A549 treated with CORT108297 at 1 μM for 4 hours (cell line): ENCODE measurements at places on chromosomes 5 and 9. TPM values are rescaled to one million over a fixed set of nuclear protein-coding genes. Genes with fewer than 3 reads are reported as not detected.

Gene PLAC8L1
- total RNA-seq: 0.16 to 0.47 TPM (median 0.24 TPM) in 4 of 5 replicates, not detected in the other

Gene MED7
- 14.1 to 21.1 TPM (median 15.7 TPM) in 5 replicates for total RNA-seq

Gene ACER2
- 2.0 to 3.2 TPM (median 2.5 TPM) in 5 replicates for total RNA-seq

Gene OTP
- total RNA-seq: 0.03 to 0.09 TPM (median 0.06 TPM) in 5 replicates

Gene SLC4A9
- 0.05 TPM in 1 of 5 replicates, not detected in the others for total RNA-seq

Gene OGN
- not detected in 5 replicates for total RNA-seq

Gene PIP5KL1
- 1.4 to 2.4 TPM (median 2.3 TPM) in 5 replicates for total RNA-seq

Gene SH3GL2
- 0.03 to 0.20 TPM (median 0.09 TPM) in 5 replicates for total RNA-seq

Gene IL13
- total RNA-seq: 0.06 to 0.13 TPM in 2 of 5 replicates, not detected in the others

Gene HSPB3
- 0.10 to 0.15 TPM in 2 of 5 replicates, not detected in the others for total RNA-seq

Gene TSSK1B
- total RNA-seq: not detected in 5 replicates

Gene LMAN2
- total RNA-seq: 194 to 226 TPM (median 194 TPM) in 5 replicates

Gene ANP32B
- 285 to 346 TPM (median 297 TPM) in 5 replicates for total RNA-seq

Gene NEUROG1
- not detected in 5 replicates for total RNA-seq

Gene CATSPER3
- 0.23 to 0.48 TPM (median 0.41 TPM) in 5 replicates for total RNA-seq

Gene MEIKIN
- total RNA-seq: not detected in 5 replicates

Gene AK8
- total RNA-seq: 0.81 to 1.4 TPM (median 0.96 TPM) in 5 replicates

Gene EMB
- total RNA-seq: 4.6 to 6.5 TPM (median 5.7 TPM) in 5 replicates

Gene LRRC14B
- total RNA-seq: not detected in 5 replicates

Gene NDUFS6
- total RNA-seq: 107 to 136 TPM (median 117 TPM) in 5 replicates

Gene GDA
- 0.95 to 1.6 TPM (median 1.2 TPM) in 5 replicates for total RNA-seq

Gene FOXD4L6
- total RNA-seq: 0.06 TPM in 1 of 5 replicates, not detected in the others

Gene SOHLH1
- total RNA-seq: not detected in 5 replicates

Gene POU5F2
- 0.01 TPM in 1 of 5 replicates, not detected in the others for total RNA-seq

Gene KLF4
- total RNA-seq: 13.6 to 20.8 TPM (median 15.4 TPM) in 5 replicates

Gene GAS1
- 0.05 to 0.15 TPM (median 0.11 TPM) in 5 replicates for total RNA-seq

Gene SPARC
- total RNA-seq: 15.6 to 28.5 TPM (median 22.9 TPM) in 5 replicates

Gene SPINK7
- total RNA-seq: not detected in 5 replicates

Gene PHF24
- total RNA-seq: 0.03 to 0.18 TPM (median 0.10 TPM) in 5 replicates

Gene DMRT3
- not detected in 5 replicates for total RNA-seq

Gene ANKRD20A1
- 0.75 to 1.2 TPM (median 1.1 TPM) in 5 replicates for total RNA-seq

Gene PRRC1
- 41.9 to 52.4 TPM (median 49.5 TPM) in 5 replicates for total RNA-seq

Gene CARTPT
- not detected in 5 replicates for total RNA-seq

Gene LRRTM2
- total RNA-seq: not detected in 5 replicates

Gene TICAM2
- total RNA-seq: 0.75 to 1.4 TPM (median 1.2 TPM) in 5 replicates

Gene FGD3
- total RNA-seq: 0.16 to 0.29 TPM (median 0.26 TPM) in 5 replicates

Gene TMEM232
- 0.14 to 0.46 TPM in 2 of 5 replicates, not detected in the others for total RNA-seq

Gene MCIDAS
- total RNA-seq: 1.6 to 2.6 TPM (median 2.1 TPM) in 5 replicates

Gene RNF183
- 0.15 TPM in 1 of 5 replicates, not detected in the others for total RNA-seq
